ENCODE measurements at places on chromosomes 12 and 14.

GRCh38 chr14:71290301-71290700 is 383.0 kb downstream of the PCNX1 start:
- DNase-seq: no peak

- no peak for DNase-seq
Observed at GRCh38 chr14:79721399-79722084, 489.8 kb downstream of the DIO2 start.

- DNase-seq: no peak
Observed at GRCh38 chr12:4445156-4446101, at the start of gene FGF6. Gene FGF6, minus strand, starts transcription at chr12:4445815. Its CDS starts 245 bp downstream, at chr12:4445570.

DNA sequence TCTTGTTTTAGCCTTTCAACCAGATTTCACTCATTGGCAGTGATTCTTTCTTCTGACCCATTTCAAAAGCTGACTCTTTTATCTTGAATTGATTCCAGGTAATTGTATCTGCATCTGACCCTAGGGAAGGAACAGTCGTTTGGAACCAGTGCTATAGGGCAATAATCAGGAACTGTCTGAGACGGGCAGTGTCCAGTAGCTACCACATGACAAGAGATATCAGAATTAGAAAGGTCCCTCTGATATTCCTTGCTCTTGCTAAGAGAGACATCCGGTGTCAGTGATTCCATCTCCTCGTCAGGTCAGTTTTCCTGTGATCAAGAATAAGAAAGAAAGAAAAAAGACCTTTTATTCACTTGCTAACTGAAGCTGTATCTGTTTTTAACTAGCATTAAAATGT is 47.8 kb upstream of the PDE3A start:
- no peak for DNase-seq

GRCh38 chr12:106954462-106955376 is 988 bp upstream of the TMEM263 start:
- peak; percentile 39 for DNase-seq

DNA sequence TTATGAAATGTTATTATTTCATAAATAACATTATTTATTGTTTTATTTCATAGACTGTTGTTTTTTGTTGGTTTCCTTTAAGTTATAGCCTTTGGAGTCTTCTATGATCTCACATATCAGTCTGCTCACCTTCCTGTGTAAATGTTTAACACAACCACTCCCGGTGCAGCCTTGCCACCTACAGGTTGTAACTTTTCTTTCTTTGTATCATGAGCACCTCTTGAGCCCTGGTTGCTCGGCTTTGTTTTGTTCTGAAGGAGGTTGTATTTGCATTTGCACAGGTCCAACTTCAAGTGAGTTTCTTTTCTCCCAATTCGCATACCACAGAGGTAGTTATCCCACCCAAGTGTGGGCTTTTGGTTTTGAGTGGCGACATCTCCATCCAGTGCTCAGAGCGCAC is 121.4 kb downstream of the SLC15A4 start:
- DNase-seq: no peak

DNA sequence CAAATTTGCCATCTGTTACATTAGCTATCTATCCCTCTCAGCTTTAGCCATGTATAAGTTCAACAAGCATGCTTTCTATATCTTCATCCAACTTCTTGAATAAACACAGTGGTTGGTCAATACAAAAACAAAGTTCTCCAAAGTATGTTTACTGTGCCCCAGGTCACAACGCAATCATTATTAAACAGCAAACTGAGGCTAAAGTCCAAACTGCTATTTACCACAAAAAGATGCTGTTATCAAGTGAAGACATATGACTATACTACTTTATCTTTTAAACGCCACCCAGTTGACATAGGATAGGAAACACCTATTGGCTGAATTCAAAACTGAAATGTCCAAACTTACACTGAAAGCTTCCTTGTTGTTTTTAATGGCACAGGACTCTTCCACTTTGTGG is 11.7 kb downstream of the ZCCHC8 start:
- DNase-seq: no peak

GRCh38 chr14:22613736-22614239 is 15.7 kb downstream of the ABHD4 start:
- DNase-seq: no peak

DNA sequence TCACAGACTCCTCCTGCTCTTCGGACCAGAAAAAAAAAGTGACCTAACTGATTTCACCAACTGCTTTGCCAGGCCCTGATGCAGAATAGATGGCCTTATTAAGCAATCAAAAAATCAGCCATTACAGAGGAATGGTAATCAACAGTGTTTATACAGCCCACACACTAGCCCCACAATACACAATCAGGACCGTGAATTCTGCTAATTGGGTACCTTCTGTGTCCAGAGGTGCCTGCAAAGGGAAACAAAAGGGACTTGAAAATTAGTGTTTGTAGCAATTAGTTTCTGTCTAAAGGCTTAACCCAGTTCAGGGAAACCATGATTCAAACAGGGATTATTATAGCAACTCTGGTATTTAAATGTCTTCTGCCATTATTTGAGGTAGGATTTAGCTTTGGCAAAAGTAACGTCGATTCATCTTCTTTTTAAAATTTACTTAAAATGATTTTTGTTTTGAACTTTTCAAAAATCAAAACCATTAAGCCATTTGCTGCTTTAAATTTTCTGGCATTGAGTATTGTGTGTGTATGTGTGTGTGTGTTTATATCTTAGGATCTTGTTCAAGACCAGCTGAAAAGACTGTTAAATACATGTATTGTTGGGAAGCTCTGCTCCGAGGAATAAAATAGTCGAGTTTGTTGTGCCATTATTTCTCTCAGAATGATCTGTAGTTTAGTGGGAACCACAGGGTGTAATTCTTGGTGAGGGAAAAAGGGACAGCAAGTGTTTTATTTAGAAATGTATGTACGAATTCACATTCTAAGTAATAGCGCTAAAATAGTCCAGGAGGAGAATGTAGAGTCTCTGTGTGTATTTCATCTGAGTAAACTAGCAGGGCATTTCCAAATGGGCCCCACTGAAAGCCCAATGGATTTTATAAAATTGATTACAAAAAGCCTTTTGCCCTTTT is 156.1 kb downstream of the PTCSC3 start:
- no peak for DNase-seq

GRCh38 chr14:61037215-61037614 is 56.2 kb downstream of the SLC38A6 start:
- DNase-seq: no peak

- DNase-seq: no peak
Observed at GRCh38 chr14:64572386-64573104, 22.8 kb downstream of the PPP1R36 start.

GRCh38 chr12:75564852-75565251 is 53.4 kb upstream of the KRR1 start:
- no peak for DNase-seq

DNA sequence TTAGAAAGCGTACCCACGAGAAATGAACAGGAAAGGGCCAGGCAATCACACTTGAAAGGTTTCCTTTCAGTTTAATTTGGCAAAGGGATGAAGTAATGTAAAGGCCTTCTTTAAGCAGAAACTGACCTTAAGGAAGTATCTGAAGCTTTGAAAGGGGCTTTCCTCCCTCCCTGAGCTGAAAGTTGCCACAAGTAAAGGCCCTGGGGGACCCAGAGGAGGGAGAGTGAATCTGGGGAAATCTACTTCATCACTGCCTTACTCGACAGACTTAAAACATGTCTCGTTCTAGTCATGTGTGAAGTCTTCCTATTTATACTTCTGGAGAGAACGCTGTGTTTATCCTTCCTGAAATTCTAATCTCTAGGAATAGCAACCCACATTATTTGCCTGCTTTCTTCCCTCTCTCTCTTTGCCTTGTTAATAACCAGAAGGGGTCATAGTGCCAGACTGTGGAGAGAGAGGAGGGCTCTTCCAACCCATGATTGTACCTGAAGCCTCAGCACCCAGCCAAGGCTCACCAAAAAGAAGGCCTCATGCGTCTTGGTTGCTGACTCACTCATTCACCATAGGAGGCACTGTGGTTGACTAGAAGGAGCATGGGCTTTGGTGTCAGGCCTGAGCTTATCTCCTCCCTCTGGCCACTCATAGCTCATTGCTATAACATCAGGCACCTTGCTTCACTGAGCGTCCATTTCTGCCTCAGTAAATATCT is 10.2 kb upstream of the GPX2 start:
- DNase-seq: no peak

GRCh38 chr12:22018860-22019259 is 27.2 kb upstream of the CMAS start:
- DNase-seq: no peak

GRCh38 chr14:106681568-106681967 is 1155.2 kb downstream of the TMEM121 start:
- DNase-seq: no peak

GRCh38 chr12:67475725-67476124 is 172.8 kb upstream of the DYRK2 start:
- no peak for DNase-seq

GRCh38 chr14:30082486-30082885 is 154.8 kb upstream of the PRKD1 start:
- DNase-seq: no peak

- DNase-seq: no peak
Observed at GRCh38 chr14:26206640-26207039, 391.2 kb downstream of the NOVA1 start.

DNA sequence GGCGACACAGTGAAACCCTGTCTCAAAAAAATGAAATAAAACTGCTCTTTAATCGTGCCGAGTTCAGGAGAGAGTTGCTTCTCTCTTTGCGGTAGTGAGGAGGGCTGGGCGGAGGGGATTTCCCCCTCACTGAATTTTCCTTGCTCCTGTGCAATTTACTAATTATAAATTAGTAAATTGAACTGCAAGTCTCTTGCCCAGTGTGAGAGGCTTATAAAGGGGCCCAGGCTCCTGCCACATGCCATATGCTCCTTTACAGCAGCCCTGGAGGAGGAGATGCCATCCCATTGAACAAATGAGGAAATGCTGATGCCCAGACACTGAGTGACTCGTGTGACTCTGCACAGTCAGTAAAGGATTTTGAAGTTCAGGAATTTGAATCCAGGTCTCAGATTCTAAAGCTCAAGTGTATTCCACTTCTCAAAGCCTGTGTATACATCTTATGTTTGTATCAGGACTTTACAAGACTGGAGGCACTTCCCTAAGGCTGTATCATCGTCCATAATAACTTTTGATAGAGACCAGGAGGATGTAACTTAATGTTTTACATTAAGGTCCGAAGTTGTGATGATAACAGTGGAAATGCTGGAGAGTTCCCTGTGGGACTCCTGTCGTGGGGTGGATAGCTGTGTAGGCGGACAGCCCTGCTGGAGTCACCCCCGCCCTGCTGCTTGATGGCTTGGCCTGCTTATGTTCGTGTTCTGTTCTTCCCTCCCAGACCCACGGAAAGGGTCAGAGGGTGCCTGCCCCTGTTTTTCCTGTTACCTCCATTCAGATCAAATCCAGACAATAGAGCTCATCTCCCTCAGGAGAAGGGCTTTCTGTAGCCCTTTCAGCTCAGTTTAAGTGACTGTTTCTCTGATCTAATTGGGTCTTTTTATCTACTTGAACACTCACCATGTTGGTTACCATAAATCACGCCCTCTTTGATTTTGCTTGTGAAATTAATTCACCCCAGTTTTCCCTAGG is 13.9 kb downstream of the PELI2 start:
- no peak for DNase-seq

DNA sequence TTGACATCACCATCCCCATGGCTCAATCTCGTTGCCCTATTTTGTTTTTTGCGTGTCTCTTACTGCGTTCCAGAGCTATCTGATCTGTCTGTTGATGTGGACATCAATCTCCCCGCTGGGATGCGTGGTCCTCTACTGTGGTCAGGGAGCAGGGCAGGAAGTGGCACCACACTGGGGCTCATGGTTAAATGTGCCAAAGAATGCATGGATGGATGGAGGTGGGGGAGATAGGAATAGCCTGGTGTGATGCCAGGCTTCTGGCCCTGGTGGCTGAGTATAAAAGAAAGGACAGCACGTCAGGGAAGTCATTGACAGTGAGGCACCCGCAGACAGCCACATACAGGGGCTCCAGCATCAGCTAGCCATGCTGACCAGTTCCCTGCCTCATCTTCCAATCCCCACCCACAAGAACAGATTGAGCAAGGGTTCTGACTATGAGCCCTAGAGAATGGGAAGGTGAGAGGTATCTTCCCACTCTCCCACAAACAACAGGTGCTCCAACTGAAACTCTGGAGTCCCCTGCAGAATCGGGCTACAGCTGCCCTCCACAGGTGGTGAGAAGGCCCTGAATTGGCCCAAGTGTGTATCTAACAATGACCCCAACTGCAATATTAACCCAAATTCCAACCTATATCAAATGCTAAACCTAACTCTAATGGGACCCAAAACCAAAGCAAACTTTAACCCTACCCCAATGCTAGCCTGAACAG is 2.7 kb upstream of the BEGAIN start:
- peak; percentile 0 for DNase-seq

DNA sequence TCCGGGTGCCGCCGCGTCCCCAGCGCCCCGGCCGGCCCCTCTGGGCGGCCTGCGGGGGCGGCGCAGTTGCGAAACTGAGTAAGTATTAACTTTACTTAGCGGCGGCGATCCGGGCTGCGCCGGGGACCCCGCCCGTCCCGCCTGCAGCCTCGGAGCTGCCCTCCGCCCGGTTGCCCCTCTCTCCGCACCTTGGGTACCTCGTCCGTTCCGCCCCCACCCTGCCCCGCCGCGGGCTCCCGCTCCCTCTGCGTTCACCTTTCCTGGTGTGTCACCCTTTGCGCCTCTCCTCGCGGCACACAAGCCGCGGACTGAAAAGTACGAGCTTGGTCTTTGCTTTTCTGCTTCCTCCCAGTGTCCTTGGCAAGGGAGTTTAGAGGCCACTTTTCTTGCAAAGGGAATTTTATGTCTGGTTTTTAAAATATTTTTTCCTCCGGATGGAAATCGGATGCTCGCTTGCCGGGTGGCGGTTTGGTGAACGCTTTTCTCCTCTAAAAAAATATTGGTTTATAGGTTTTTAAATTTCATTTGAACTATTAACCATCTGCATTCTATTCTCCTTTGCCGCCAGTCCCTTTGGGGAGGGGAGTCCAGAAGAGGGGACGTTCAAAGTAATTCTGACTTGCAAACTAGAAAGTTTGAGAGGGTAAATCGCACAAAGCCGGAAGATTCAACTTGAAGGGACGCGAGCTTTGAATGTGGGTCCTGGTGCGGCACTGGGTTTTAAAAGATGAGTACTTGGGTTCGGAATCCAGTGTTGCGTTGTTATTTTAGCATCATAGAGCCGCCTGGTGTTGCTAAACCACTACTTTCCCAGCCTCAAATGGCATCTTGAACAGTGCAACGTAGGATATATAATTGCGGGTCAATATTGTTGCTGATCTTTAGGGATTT is 834 bp downstream of the RASSF8 start:
- DNase-seq: peak; percentile 45

DNA sequence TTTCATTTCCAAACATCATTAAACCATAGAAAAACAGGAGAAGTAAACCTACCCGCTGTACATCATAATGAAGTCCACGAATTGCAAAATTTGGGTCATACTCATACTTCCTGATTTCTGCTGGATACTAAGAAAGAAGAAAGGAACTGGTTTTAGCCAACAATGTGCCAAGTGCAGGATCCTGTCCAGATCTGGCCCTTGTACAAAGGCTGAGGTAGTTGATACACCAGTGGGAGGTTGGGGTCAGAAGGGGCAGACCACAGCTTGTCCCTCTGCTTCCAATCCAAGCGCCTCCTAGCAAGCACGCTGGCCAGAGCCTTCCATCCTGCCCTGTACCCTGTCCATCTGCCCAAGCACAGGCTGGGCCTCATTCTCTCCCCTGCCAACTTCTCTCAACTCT is 34.2 kb downstream of the NT5DC3 start:
- no peak for DNase-seq

- DNase-seq: no peak
Observed at GRCh38 chr14:50808053-50808452, 22.9 kb downstream of the NIN start.

- DNase-seq: no peak
Observed at GRCh38 chr14:80850197-80850814, 91.2 kb downstream of the CEP128 start.
